MM.1S (cell line): ENCODE measurements at places on chromosomes 6 and 20.
A peak's percentile ranks its signal among the peaks of the same experiment; 100 is the strongest.

GRCh38 chr6:1917626-1918371 is 308.1 kb downstream of the FOXC1 start:
- no peak for DNase-seq

DNA sequence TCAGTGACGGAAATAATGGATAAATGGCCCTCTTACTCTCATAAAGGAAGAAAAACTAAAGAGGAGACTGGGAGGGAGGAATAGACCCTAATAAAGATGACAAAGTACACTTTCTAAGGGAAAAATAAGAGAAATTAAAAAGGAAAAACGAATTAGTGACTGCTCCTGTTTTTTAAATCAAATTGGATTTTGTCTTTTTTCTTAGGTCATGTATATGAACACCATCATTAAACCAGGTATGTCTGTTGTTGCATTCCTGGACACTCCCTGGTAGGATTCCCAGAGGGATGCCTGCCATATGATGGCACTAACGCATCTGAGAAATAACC is 59.4 kb upstream of the BTN3A2 start:
- DNase-seq: no peak

GRCh38 chr6:169642455-169642854 is 59.4 kb downstream of the WDR27 start:
- DNase-seq: no peak

DNA sequence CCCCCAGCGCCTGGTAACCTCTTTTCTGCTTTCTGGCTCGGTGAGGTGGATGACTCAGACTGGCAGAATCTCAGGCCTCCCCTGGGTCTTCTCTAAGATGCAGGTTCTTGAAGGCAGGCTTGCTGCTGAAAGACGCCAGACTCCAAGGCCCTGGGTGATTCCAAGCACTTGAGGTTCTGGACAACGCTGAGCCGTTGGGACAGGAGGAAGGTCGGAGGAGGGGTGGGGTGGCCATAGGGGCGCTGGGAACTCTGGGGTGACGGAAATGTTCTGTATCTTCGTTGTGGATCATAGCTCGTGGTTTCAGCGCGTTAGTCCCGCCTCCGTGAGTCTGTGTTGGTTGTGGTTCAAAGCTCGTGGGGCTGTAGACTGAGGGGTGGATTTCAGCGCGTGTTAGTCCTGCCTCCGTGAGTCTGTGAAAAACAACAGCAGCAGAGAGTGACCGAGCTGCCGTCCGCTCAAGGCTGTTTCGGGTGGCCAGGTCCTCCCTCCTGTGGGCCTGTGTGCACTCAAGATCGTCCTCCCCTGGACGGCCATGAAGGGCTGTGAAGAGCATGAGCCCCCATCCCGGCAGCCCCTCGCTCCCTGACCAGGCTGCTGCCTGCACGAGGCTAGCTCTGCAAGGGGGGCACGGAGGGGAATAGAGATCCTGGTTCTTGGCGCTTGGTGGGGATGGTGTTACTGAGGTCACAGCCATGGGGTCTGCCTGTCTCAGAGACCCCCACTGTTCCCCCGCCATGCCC is 7.7 kb downstream of the NTSR1 start:
- no peak for DNase-seq

- DNase-seq: peak; percentile 26
These were observed 1.6 kb downstream of the SLC17A9 start for GRCh38 chr20:62953839-62954703.

GRCh38 chr20:49843770-49844380 is 31.2 kb downstream of the SLC9A8 start:
- DNase-seq: no peak

- no peak for DNase-seq
These were observed 37.3 kb downstream of the KIF3B start for GRCh38 chr20:32314768-32315167.

- no peak for DNase-seq
These were observed 22.8 kb upstream of the SLC17A4 start for GRCh38 chr6:25731721-25732120.

GRCh38 chr6:49849213-49849907 is 17.0 kb downstream of the CRISP1 start:
- DNase-seq: peak; percentile 62
